ENCODE measurements at places on chromosomes 13 and 19.

DNA sequence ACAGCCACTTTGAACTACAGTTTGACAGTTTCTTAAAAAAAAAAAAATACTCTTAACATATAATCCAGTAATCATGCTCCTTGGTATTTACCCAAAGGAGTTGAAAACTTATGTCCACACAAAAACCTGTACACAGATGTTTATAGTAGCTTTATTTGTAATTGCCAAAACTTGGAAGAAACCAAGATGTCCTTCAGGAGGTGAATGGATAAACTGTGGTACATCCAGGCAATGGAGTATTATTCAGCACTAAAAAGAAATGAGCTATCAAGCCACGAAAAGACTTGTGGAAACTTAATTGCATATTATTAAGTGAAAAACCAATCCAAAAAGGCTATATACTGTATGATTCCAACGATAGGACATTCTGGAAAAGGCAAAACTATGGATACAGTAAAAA is 44.9 kb downstream of the RCBTB2 start:
- no peak for DNase-seq

- DNase-seq = no peak
Observed at GRCh38 chr19:35360880-35361420, 2.7 kb downstream of the FFAR3 start.

- DNase-seq = no peak
Observed at GRCh38 chr19:30842926-30843325, 470.7 kb downstream of the ZNF536 start.

- no peak for DNase-seq
Observed at GRCh38 chr19:45231891-45232290, 13.3 kb downstream of the EXOC3L2 start.

GRCh38 chr13:49641801-49642291 is 13.5 kb downstream of the ARL11 start:
- no peak for DNase-seq

DNA sequence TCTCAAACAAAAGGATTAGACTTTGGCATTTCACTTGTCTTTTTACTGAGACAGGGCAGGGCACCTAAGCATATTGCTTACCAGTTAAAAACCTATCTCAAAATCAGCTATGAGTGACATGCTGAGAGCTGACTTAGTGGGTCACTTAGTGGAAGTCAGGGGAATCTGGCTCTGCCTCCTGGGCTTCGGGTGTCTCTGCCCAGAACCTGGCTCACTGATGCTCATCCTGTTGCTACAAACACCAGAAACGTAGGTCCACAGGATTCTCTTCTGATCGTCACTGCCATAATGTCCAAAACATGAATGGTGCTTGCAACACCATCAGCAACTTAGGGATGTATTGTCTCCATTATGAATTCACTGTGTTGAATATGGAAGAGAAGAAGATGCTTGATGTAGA is 276.1 kb downstream of the ITGBL1 start:
- DNase-seq = no peak

DNA sequence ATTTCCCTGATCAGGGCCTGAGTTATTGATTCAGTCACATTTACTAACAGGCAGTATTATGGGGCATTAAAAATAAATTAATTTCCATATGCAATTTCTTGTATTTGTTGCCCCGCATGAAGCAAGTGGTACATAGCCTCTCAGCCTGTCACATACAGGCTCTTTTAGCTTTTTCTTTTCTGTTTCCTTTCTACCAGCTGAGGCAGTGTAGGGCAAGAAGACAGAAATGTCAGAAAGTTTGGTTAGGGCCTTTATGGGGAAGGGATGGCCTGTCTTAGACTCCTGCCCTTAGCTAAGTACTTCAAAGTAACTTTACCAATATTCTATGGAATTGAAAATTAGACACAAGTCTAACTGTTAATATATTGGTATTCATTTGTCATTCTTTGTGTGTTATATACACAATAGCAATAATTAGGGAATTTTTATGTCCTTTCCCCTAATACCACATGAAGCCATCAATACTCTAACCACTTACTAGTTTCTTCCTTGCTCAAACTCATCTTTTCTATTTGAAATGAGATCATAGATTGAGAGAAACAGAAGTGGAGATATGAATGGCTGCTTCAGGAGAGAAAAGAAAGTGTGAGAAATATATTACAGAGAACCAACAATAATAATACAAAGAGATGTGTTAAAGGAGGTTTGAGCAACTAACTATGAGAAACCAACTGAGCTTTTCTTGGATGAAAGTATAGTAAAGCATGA is 669.6 kb downstream of the PCDH17 start:
- DNase-seq = no peak

- DNase-seq = no peak
Observed at GRCh38 chr19:35213663-35214632, 14.6 kb downstream of the FAM187B start.

- no peak for DNase-seq
Observed at GRCh38 chr13:40043764-40044163, 388.3 kb downstream of the COG6 start.

GRCh38 chr19:14412324-14412995 is 6.7 kb downstream of the DDX39A start:
- DNase-seq = no peak

- DNase-seq = no peak
Observed at GRCh38 chr19:5717215-5717935, 2.6 kb downstream of the LONP1 start.

DNA sequence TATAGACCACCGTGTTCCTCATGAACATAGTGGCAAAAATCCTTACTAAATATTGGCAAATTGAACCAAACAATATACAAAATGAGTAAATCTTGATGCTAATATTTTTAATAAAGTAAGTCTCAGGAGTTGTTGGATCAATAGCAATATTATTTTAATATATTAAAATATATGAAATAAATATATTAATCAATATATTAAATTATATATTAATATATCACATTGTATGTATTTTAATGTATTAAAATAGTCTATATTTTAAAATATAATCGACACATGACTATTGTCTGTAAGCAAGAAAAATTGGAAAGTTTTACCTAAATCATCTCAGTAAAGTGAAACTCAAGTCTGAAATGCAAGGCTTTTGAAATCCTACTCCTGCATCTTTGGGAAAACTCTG is 78.9 kb upstream of the GJB6 start:
- no peak for DNase-seq

- DNase-seq = no peak
Observed at GRCh38 chr13:94175076-94175475, 304.4 kb downstream of the DCT start.

DNA sequence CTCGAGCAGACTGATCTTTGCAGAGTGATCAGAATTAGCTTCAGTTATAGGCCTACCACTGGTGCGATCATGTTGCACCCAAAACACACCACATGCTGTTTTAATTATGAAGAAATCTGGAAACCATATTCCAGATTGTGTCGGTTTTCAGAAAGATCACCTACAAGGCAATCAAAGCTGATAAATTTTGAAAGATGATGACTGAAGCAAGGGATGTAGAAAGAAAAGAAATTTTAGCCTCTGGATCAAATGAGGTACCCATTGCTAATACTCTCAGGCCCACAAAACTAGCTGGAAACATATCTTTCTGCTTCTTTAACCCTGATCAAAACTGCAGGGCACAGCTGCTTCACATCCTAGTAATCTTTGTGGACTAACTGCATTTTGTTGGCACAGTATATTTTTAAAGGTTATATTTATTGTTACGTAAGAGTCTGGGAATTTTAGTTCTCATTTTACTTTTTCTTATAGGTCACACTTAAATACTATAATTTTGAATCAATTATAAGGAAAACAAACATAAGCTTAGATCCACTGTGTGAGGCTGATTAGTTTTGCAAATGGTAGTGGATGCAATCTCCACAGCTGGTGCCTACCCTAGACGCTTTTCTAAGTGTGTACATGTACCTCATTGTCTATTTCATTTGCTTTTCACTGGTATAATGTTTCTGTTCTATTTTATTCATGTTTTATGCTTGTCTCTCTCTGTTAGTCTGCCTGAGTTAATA is 150.9 kb downstream of the RGCC start:
- no peak for DNase-seq

DNA sequence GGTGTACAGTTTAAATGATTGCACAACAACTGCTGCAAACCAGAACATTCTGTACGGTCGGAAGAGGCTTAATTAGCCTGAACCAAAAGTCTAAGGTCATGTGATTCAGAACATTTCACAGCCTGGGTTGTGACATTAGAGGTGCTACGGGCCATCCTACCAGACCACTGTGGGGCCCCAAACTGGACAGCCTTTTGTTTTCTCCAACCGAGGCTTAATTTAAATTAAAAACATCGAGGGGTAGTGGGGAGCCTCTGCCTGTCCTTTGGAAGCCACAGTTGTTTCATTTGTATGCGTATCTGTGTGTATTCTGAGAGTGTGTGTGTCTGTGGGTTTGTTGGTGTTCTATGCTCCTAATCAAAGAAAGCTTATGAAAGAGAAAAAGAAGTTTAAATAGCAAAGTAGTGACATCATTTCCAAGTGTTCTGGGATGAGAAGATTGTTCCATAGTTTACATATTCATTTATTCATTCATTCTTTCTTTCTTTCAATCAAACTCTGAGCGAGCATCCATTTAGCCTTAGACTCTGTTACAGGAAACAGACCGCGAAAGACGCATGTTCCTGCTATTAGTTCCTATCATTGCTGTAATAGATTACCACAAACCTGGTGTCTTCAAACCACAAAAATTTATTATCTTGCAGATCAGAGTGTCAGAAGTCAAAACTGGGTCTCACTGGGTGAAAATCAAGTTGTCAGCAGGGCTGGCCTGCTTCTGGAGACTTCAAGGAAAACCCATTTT is 444.8 kb downstream of the FOXO1 start:
- DNase-seq = no peak

- DNase-seq = no peak
Observed at GRCh38 chr13:27024074-27024461, 147.5 kb downstream of the USP12 start.

- no peak for DNase-seq
Observed at GRCh38 chr19:17431417-17431816, 11.6 kb downstream of the MVB12A start.

DNA sequence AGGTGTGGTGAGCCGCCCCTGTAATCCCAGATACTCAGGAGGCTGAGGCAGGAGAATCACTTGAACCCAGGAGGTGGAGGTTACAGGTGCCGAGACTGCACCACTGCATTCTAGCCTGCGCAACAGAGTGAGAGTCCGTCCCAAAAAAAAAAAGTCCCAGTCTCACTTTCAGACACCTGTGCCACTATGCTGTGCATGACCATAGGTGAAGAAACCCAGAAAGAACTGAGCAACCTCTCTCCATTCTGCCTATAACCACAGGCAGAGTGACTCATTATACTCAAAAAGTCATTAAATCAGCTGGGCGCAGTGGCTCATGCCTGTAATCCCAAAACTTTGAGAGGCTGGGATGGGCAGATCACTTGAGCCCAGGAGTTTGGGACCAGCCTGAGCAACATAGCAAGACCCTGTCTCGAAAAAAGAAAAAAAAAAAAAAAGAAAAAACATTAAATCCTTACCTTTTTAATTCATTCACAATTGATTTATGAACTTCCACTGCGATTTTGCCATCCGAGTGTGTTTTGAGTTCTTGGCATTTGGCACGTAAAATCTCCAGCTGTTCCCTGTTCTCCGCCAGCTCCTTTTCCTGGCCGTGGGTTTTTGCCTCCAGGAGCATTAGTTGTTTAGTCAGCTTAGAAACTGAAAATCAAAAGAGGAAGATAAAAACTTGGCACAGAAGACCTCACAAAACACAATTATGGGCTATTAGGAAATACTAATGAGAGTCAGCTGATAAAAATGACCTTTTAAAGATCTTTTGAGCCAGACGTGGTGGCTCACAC is 45.5 kb upstream of the SLC7A9 start:
- DNase-seq = no peak

- no peak for DNase-seq
Observed at GRCh38 chr19:30314056-30314804, 58.0 kb upstream of the ZNF536 start.

DNA sequence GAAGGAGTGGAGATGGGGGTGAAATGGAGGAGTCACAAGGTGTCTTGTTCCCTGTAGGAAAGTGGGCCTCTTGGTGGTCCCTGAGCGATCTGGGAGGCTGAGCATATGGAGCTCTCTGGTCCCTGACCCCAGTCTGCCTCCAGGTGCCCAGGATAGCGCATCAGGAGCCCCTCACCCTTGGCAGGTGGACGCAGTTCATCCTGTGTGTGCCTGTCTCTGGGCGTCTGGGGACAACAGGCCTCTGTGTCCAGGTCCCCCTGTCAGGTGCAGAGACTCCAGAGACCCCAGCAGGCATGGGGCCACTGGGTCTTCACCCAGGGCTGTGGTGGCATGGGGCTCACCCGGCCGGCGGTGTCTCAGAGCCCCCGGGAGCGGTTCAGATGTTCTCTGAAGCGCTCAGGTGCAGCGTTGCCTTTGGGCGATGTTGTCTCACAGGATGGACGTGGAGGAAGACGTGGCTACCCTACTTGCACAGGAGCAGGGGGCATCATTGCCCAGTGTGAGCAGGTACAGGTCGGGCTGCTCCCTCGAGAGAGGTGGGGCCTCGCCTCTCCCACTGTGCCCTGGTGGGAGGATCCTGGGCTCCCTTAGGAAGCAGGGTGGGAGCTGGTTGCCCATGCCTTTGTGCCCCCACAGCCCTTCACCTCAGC is 58.1 kb upstream of the TPM4 start:
- DNase-seq = no peak

- DNase-seq = no peak
Observed at GRCh38 chr19:4045597-4046361, 20.9 kb downstream of the ZBTB7A start.

DNA sequence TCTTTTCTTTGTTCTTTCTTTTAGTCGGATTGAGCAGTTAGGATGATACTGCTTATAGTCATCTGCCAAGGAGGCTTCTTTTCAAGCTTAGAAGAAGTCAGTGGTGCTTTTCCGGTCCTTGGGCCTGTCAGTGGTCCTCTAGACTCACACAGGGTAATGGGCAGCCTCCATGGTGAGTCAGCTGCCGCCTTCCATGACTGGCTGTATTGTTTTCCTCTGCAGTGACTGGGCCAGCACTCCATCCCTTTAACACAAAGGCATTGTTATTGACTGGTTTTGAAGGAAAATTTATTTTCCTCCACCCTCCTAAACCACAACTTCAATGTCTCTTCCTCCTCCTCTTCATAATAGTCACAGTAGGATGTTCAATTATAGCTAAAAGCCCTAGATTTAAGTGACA is 47.1 kb upstream of the CNMD start:
- DNase-seq = no peak

GRCh38 chr19:33706631-33707030 is 84.9 kb downstream of the CHST8 start:
- DNase-seq = no peak

GRCh38 chr19:3304871-3305423 is 61.4 kb upstream of the NFIC start:
- DNase-seq = peak; percentile 77

DNA sequence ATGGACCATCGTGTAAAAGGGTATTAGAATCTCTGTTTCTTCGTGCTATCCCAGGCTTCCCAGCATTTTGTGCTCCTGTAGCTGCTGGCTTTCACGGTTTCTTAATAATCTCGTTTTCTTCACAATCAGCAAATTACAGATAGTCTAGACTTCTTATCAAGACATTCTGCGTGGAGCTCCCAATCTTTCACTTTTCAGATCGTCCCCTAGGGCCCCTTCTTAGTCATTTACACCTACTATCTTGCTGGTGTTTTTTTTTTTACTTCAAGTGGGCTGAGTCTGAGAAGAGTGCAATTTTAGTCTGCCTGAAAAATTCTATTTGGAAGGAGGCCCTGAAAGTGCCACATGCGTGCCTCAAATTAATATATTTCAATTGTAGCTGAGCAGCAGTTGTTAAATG is 275.1 kb downstream of the SHISA2 start:
- DNase-seq = no peak

All from stimulated activated CD4-positive, alpha-beta T cell treated with anti-CD3 and anti-CD28 coated beads, Interleukin-1b, Interleukin-23, amount 100 ng/mL, for 4 hours (primary cell).